ENCODE measurements at places on chromosomes 7 and 10.
A peak's percentile ranks its signal among the peaks of the same experiment; 100 is the strongest.

- no peak for DNase-seq
Measured at GRCh38 chr7:137458399-137458798, 114.9 kb upstream of the PTN start.

GRCh38 chr7:151020231-151020630, 4.1 kb downstream of the ATG9B start:
- no peak for DNase-seq

DNA sequence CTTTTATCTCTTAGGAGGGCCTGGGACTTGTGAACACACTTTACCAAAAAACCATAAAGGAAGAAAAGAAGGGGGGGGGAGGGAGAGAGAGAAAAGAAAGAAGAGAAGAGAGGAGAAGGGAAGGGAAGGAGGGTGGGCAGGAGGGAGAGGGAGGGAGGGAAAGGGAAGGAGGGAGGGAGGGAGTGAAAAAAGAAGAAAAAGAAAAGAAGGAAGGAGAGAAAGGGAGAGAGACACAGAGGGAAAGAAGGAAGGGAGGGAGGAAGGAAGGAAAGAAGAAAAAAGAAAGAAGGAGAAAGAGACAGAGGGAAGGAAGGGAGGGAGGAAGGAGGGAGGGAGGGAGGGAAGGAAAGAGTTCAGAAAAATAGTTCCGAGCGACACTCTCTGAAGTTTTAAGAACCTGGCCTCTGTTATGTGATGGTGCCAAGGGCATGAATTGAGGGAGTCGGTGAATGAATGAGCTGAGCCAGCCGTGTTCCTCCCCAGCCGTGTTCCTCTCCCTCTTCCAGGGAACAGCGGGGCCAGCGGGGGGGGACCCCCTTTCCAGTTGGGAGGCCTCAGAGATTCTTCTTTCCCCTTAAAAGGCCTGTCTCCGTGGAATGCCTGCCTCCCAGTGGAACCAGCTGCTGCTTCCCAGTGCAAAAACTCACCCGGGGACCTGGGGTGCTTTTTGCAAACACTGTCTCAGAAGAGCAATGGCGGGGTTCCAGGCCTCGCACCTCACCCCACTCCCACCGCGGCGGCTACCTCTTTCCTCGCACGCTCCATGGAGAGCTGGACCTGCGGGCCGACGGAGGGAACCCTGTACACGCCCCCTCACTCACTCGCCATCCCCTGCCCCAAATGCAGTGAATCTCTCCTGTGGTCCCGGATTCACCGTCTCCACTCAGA, 84.1 kb downstream of the FOXL3 start:
- peak; percentile 3 for DNase-seq

- DNase-seq = no peak
Measured at GRCh38 chr7:128931965-128932861, 5.5 kb upstream of the IRF5 start.

DNA sequence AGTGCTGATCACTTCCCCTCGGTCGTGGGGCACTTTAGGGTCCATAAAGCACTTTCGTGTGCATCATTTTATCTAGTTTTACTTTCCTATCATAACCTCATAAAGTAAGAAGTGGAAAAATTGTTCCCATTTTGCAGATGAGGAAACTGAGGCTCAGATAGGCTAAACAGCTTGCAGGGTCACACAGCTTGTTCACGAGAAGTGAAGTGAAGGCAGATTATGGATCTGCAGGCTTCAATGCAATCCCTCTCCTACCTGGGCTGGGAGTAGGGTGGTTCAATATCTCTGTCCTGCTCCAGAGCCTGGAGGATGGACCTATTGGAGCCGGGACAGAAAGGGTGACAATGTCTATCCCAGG, 10.8 kb upstream of the ZNF467 start:
- no peak for DNase-seq

DNA sequence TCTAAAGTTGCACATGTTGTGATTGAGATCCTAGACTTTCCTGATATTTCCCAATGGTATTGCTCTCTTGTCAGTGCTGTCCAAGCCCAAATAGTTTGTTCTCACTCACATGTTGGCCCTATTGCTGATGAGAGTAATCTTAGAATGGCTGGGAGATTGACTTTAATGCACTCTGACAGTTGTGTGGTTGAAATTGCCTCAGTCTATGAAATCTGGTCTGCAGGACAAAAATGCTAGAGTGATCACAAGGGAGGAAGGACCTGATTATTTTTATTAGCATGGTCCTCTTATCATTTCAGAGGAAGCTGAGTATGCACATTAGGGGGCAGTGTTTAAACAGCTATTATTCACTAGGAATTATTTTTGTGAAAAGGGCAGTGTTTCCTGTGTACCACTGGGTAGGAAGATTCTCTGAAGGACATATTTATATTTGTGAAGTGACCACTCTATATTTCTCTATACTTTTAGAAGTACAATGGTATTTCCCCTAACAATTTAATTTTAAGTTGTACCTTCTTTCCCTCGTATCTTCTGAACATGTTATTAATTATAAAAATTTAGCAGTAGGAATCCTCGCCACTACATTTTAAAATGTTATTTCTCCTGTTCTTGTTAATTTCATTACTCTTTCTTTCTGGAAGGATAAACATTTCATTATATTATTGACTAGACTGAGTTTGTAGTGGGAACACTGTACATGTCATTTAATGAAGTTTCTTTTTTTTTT, 64.4 kb downstream of the SUGCT start:
- DNase-seq = no peak

DNA sequence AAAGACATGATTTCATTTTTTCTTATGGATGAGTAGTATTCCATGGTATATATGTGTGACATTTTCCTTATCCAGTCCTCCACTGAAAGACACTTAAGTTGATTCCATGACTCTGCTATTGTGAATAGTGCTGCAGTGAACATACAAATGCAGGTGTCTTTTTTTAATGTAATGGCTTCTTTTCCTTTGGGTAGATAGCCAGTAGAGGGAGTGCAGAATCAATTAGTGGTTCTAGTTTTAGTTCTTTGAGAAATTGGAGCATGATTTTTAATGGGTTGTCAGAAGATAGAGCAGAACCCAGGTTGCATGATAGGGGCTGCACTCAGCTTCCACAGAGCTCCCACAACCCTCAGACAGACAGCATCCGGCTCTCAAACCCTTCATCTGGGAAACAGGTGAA, 152.9 kb upstream of the PLXDC2 start:
- no peak for DNase-seq

- DNase-seq = no peak
Measured at GRCh38 chr7:73809467-73809951, 21.3 kb upstream of the CLDN4 start.

DNA sequence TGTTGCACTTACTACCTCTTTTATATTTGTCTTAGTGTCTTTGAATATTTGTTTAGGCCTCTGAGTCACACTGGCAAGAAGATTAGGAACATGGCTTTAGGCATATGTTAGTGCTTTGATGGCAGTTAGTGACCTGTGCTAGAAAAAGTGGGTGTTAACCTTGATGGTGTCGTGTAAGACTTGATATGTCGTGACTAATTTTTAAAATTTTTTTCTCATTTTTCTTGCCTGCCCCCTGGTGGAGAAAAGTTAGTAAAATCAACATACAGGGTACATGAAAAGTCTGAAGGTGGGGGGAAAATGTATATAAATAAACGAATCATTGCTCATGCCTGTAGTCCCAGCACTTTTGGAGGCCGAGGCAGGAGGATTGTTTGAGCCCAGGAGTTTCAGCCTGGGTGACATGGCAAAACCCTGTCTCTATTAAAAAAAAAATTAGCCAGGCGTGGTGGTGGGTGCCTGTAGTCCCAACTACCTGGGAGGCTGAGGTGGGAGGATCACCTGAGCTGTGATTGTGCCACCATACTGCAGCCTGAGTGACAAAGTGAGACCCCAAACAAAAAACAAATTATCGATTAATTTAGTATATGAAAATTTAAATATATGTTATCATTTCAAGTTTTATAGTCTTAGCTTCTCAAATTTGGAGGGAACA, 44.6 kb downstream of the TAX1BP1 start:
- peak; percentile 5 for DNase-seq

- no peak for DNase-seq
Measured at GRCh38 chr7:17940951-17941431, 697 bp upstream of the SNX13 start.

GRCh38 chr7:68309806-68310205, 1288.5 kb upstream of the AUTS2 start:
- DNase-seq = no peak

GRCh38 chr10:117762126-117762818, 219.7 kb downstream of the EMX2 start:
- DNase-seq = no peak

DNA sequence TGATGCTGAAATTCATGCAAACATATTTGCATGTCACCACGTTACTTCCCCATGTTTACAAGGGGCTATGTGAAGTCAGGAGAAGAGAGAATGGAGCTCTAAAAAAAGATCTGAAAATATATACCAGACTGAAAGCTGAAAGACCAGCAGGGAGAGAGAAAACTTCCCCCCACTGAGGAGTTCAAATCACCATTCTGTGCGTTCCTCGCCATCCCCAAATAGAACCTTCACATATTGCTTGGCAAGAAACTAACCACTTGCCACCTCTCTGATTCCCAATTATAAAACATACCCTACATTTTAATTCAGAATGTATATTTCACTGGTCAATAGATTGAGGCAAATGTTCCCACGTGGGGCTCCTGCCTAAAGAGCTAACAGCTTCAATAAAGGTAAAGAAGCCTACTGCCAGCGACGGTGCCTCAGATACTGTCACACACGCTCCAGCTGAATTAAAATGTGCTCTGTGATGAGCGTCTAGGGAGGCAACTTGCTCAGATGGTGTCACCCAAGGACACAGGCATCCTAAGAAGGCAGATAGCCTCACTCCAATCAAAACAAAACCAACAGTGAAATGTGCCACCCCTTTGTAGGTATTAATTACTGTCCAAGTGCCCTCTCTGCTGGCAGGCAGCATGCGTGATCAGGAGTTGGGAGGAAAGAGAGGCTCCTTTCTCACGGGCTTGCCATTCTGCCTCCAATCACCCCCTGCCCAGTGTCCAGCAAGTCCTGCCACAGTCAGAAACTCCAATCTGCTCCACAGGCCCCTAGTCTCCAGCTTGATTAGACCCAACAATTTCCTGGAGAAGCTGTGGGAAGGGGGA, 298.2 kb downstream of the GRID1 start:
- DNase-seq = no peak

GRCh38 chr10:72275351-72276012, 1.8 kb downstream of the DDIT4 start:
- DNase-seq = no peak

DNA sequence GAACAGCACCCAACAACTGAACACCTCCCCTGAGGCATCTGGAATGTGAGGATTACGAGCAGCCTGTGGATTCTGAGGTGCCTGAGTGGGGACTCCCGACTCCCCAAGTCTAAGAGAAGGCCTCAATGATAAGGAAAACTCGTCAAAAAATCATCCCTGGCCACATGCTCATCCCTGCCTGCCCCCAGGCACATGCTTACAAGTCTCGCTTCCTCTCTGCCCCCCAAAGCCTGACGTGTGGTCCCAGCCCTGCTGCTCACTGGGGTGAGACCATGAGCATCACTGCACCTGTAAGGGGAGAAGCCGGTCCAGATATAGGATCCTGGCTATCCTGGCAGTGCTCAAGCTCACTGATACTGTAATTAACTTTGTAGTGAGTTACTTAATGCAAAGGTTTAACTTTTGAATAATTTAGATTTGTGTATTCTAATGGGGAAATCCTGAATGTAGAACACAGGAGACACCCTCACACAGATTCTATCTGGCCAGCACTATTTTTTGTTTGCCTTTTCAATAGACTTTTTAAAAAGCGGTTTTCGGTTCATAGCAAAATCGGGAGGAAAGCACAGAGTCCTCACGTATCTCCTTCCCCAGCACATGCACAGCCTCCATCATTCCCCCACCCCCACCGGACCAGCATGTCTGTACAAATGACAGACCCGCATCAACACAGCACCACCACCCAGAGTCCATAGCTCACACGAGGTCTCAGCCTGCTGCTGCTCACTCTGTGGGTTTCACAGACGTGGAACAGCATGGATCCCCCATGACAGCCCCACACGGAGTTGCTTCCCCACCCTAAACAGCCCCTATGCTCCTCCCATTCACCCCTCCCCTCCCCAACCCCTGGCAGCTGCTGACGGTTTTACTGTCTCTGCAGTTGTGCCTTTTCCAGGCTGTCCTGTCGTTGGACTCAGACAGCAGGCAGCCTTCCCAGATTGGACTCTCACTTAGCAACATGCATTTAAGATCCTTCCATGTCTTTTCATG, 167.9 kb downstream of the DIP2C start:
- no peak for DNase-seq

DNA sequence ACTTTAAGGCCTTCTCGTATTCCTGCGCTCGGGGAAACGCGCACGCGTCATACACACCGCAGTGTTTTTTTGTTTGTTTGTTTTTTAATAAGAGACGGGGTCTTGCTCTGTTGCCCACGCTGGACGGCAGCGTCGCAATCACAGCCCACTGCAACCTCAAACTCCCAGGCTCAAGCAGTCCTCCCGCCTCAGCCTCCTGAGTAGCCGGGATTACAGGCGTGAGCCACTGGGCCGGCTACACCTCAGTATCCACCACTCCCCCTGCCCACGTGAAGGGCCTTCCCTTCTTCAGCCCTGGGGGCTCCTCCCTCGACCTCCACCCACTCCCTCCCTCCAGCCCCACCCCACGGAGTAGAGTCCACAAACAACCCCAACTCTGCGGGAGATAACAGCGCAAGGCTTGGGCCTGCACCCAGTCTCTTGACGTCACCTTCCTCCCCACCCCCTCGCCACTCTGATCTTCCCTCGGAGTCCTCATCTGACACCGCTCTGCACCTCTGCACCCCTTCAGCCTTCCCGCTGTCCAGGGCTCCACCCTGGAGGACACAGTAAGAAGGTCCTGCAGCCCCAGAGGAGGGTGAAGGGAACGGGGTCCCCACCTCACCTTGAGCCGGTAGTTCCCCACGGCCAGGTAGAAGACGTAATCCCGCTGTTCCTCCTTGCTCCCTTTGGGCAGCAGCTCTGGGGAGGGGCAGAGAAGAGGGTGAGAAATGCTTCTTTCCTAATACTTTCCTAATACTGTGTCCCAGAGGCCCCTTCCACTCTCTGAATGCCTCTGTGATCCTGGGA, 2.8 kb upstream of the CLDN15 start:
- DNase-seq = no peak

- no peak for DNase-seq
Measured at GRCh38 chr10:100364735-100365391, 17.8 kb downstream of the SCD start.

GRCh38 chr7:138564365-138564764, 104.3 kb downstream of the TRIM24 start:
- no peak for DNase-seq

GRCh38 chr7:150511048-150511447, 3.6 kb upstream of the GIMAP7 start:
- no peak for DNase-seq

- DNase-seq = no peak
Measured at GRCh38 chr7:80039251-80039884, 95.3 kb upstream of the GNAI1 start.

DNA sequence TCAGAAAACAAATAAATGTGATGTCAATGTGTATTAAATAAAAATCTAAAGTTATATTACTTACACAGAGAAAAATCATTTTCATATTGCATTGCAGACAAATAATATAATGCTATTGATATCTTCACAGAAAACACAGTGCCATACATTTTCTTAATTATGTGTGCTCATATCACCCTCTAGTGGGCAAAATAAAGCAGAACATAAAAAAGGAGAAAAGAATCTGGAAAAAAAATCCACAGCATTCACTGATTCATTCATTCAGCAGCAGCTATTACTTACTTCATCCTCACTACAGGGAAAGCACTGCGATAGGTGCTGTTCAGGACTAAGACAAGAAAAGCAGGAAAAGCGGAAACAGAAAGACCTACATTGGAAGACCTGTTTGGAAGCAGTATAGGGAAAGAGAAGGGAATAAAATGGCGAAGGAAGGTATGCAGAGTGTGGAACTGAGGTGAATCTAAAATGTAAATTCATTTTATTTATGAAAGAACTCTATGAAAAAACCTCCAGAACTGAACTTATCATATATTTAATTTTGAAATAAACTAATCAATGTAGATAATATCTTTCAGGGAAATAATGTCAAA, 73.2 kb downstream of the POT1 start:
- DNase-seq = no peak

All from stimulated activated naive CD8-positive, alpha-beta T cell treated with anti-CD3 and anti-CD28 coated beads, Interleukin-15, Interleukin-2, amounts not matched to agents 100 U/mL and 50 U/mL, for 24 hours (primary cell).